ENCODE measurements at places on chromosomes 2 and 18. TPM values are rescaled to one million over a fixed set of nuclear protein-coding genes. Genes with fewer than 3 reads are reported as not detected.

Gene NEU2
- not detected for total RNA-seq

Gene EMX1
- not detected for total RNA-seq

Gene LIMS3
- total RNA-seq, result not detected

Gene KCNE4
- not detected for total RNA-seq

Gene TGIF1
- total RNA-seq, result 61.4 TPM

Gene SULT1C4
- not detected for total RNA-seq

Gene OSR1
- not detected for total RNA-seq

Measured in T-cell (primary cell).